ENCODE measurements at places on chromosomes 2 and 18.
A peak's percentile ranks its signal among the peaks of the same experiment; 100 is the strongest.

GRCh38 chr18:40250236-40250635 is 1704.8 kb upstream of the PIK3C3 start:
- no peak for DNase-seq

DNA sequence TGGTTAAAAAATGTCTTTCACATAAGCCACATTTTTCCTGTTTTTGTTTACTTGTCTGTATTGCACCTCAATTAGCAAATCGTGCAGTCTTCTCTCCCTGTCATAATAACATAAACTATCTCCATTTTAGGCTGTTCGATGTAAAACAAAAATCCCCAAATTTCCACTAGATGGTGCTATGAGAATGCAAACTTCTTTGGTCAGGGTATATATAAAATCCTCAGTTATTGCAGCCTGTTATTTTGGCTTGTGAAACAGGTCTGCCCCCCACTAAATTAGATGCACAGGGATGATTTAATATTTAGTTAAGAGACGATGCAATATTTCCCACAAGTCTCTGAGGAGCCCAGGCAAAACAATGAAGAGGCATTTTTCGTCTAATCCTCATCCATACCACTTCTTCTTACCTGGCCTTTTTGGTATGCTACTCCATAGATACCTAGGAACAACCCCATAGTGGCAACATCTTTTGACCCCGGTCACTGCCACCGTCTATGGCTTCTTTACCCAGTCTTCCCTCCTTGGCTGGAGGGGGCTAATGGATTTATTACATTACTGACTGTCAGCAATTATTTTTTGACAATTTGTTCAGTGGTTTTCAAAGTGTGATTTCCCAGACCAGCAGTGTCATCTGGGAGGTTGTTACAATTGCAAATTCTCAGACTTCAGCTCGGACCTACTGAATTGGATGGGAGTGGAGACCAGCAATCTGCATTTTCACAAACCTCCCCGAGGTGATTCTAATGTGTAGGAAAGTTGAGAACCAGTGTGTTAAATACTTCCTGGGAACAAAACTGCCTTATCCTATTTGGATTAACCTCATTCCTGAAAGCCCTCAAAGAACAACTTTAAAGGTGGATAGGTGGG is 117.4 kb upstream of the CWC22 start:
- DNase-seq: peak; percentile 53

- no peak for DNase-seq
Measured at GRCh38 chr2:217784996-217785543, 217.7 kb downstream of the TNS1 start.

- DNase-seq: no peak
Measured at GRCh38 chr2:171540437-171540836, 18.2 kb downstream of the CYBRD1 start.

- no peak for DNase-seq
Measured at GRCh38 chr2:100561191-100561590, 1.6 kb upstream of the PDCL3 start.

GRCh38 chr18:35933982-35934381 is 38.5 kb upstream of the RMP24 start:
- DNase-seq: no peak

DNA sequence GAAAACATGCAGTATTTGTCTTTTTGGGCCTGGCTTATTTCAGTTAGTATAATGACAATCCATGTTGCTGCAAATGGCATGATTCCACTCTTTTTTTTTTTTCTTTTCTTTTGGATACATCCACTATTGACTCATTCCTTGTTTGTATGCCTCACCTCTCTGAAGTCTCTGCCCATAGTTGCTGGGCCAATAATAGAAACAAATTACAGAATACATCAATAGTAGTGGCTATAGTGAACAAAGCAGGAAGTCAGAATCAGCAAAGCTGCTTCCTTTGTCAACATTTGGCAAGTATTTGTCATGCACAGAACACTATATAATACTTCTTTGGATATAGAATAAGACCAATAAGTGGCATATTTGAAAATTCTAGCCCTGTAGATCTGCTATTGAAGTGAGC is 609.7 kb downstream of the STK39 start:
- no peak for DNase-seq

DNA sequence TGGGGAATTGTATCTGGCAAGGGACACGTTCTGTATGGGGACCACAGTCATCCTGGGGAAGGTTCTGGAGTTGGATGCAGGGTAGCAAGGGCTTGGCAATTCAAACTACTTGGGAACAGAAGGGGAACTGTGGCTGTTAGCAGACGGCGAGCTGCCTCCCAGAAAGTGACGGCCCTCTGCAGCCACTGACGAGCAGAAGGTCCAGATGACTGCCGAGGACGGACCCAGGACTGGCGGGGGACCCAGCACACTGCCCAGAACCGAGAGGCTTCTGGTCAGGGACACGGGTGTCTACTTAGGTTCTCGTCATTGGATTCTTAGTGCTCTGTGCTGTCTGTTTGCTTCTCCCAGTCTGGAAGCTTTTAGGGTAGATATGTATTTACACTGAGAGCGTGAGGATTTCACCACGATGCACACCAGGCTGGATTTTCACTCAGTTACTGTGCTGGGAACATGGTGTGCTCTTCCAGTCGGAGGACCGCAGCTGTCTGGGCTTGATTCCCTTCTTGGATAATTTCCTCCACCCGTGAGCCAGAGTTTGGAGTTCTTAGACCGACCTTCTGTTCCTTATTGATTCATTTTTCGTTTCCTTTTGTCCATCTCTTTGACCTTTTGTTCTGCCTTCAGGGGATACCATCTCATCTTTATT is 13.4 kb downstream of the GPR35 start:
- no peak for DNase-seq

GRCh38 chr2:105517814-105518705 is 119.2 kb upstream of the FHL2 start:
- no peak for DNase-seq

GRCh38 chr18:26442126-26442525 is 106.2 kb downstream of the KCTD1 start:
- DNase-seq: no peak

Measured in CD4-positive, alpha-beta T cell treated with Interleukin-12 subunit alpha and Interleukin-12 subunit beta, for 1 hour (primary cell).